Activated naive CD8-positive, alpha-beta T cell treated with anti-CD3 and anti-CD28 coated beads, Interleukin-2, amount 50 U/mL, for 16 hours (primary cell): ENCODE measurements at places on chromosomes 6 and 20.

GRCh38 chr6:63985223-63985622, 349.6 kb downstream of the PHF3 start:
- DNase-seq: no peak

GRCh38 chr6:130967502-130968445, 95.3 kb downstream of the EPB41L2 start:
- no peak for DNase-seq

- DNase-seq: no peak
These were observed 49.2 kb downstream of the IL20RA start for GRCh38 chr6:136995521-136995920.

GRCh38 chr6:10595731-10596664, 74.8 kb downstream of the GCNT2 start:
- no peak for DNase-seq

- DNase-seq: peak; percentile 6
These were observed 39.2 kb downstream of the ZMYND8 start for GRCh38 chr20:47317127-47317895.

DNA sequence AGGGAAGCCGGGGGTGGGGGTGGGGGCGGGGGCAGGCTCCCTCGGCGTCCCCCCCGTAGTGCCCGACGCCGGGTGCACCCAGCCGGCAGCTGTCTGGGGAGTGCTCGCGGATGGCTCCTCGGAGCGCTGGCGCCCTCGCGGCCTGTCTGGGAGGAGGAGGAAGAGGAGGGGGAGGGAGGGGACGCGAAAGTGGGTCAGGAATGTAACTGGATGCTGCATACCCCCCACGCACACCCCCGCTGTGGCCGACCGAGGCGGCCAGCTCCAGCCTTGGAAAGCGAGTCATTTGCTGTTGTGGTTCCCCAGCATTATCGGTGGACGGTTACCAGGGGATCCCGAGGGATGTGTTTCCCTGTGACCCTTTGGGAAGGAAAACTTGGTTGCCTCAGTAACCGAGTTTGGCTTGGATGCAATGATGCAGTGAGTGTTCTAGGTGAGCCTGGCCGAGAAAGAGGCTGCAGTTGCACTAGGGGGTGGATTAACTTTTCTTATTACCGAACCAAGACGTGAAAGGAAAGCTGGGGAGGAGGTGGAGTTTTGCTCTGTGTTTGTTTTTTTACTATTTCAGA, 55.2 kb upstream of the RREB1 start:
- DNase-seq: no peak
